Activated naive CD4-positive, alpha-beta T cell treated with Interleukin-2 at 50 U/mL for 16 hours (primary cell): ENCODE measurements at places on chromosomes 3 and 15.
A peak's percentile ranks its signal among the peaks of the same experiment; 100 is the strongest.

DNA sequence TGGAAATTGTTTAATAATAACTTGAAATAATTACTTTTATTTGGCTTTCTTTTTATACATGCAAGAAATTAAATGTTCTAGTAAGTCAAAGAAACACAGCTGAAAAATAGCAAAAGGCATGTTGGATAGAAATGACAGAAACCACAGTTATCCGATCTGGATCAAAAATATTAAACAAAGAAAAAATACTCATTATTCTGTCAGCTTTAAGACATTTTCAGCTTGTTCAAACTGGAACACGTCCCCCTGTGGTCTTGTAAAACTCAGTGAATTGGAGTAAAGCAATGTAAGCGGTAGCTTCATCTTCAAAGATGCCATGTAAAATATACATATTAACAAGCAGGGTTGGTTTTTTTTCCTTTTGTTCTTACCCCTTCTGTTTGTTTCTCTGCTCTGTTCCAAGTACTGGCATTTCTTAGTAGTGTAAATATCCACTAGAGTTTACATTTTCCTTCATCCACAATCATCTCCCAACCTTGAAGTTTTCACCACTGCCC, 223.4 kb downstream of the IGSF11 start:
- DNase-seq: no peak

DNA sequence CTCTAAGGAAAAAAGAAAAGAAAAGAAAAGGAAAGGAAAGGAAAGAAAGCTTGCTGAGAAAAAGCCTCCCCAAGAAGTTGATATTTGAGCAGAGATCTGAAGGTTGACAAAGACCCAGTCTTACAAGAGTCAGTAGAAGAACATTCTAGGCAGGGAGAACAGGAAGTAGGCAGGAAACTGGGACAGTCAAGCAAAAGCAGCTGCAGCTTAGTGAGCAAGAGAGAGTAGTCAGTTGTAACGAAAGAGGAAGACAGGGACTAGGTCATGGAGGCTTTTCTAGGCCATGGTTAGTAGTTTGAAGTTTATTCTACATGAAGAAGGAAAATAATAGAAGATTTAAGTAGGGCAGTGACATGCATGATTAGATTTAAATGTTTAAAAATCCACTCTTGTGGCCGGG, 31.8 kb upstream of the KLHL6 start:
- DNase-seq: no peak

DNA sequence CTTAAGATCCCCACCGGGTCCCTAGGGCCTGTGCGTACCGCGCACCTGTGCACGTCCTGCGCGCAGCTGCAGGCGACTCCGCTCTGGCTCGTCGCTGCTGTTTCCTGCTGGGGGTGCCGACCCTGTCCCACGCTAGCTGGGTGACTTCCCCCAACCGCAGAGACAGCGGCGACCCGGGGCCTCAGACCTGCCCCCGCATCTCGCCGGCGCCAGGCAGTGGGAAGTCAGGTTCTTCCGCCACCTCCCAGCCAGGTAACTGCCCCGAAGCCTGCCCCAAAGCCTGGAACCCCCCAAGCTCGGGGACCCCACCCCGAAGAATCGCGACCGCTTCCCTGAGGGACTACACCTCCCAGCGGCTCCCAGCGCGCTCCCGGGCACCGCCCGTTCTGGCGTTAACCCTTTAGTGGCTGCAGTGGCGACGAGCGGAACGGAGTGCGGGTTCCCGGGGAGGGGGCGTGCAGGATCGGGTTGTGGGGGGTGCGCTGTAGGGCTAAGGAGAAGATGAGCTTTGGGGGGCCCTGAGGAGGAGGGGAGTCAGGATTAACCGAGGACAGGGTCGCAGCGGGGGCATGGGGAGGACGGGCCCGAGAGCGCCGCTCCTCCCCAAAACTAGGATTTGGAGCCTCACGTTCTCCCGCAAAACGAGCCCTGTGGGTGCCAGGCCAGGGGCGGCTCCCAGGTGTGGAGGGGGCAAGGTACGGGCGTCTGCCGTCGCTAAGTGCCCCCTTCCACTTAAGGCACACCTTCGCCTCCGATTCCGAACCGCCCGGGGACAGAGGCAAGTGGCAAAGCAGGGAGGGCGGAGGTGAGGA, 589 bp downstream of the NEIL1 start:
- peak; percentile 56 for DNase-seq

DNA sequence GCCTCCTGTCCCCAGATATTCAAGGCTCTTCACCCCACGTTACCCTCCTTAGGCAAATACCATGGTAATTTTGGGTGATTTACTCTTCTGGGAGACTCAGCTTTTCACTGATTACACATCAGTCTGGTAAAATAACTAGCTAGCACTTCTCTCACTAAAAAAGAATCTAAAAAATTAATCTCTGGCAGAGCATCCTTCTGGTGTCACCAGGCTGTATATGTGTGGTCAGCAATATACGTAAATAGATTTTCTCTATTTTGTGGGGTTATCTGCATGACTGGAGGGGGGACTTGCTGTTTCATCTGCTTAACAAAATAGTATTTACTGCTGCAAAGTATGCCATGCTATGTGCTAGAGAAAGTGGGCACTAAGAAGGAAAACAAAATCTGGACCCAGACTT, 45.1 kb downstream of the LRRC28 start:
- no peak for DNase-seq

GRCh38 chr3:138445236-138445635, 10.8 kb downstream of the ESYT3 start:
- DNase-seq: no peak

DNA sequence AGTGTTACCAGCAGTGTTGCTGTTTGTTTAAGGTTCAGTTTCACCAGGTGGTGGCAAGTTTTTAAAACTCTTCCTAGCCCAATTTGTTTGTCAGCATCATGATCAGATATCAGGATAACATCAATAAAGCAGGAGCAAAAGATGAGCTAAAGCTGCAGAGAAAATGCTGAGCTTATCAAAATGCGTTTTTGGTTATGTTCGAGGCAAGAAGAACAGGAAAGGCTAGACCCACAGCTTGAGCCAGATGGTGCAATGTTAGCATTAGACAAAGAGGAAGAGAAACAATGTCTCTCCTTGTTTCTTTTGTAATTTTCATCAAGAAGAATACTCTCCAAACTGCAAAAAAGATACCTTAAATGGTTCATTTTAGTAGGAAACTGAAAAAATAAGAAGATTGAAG, 66.2 kb downstream of the THRB start:
- DNase-seq: no peak

DNA sequence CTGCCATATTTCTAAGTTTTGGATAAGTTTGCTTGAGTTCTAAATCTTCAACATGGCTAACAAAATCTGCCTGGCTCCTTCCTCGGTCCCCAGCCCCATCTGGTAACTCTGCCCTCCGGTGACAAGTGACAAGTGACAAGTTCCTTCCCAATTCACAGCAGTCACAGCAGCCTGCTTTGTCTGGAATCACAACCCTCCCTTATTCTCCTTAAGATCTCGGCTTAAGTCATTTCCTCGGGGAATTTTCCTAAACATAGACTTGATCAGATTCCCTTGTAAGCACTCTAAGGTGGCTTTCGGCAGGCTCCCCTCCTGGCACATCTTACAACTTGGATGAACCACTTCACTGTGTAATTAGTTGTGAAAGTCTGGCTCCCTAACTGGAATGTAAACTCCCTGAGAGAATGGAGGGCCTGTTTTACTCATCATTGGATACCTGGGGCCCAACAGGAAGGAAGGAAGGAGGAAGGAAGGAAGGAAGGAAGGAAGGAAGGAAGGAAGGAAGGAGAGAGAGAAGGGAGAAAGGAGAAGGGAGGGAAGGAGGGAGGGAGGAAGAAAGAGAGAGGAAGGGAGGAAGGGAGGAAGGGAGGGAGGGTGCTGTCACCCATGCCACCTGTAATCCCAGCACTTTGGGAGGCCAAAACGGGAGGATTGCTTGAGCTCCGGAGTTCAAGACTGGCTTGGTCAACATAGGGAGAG, 126.4 kb downstream of the SHQ1 start:
- no peak for DNase-seq
